Epithelial cell of proximal tubule (primary cell): ENCODE measurements at places on chromosomes 4 and X.
A peak's percentile ranks its signal among the peaks of the same experiment; 100 is the strongest.

GRCh38 chrX:18927558-18927957 is 56.4 kb downstream of the PHKA2 start:
- no peak for DNase-seq

DNA sequence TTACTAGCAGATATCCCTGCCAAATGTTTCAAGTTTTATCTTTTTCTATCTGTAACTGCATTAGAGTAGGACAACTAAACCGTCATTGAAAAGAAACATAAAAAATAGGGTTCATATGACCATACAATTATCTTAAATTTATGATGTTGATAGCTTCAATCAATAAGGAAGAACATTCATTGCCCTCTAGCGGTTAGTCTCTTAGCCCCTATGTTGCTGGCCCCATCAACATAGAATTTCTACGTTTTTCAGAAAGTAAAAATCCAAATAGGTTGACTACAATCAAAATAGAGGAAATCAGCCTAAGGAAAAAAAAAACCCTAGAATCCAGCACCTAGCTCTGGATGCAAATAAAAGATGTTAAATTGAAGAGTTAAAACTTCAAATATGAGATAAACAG is 225.1 kb upstream of the ITM2A start:
- no peak for DNase-seq

- DNase-seq = no peak
These were observed 78.5 kb downstream of the HTRA3 start for GRCh38 chr4:8348071-8348470.

- no peak for DNase-seq
These were observed 6.7 kb downstream of the NRK start for GRCh38 chrX:105829011-105829410.

- no peak for DNase-seq
These were observed 3.3 kb upstream of the LIN54 start for GRCh38 chr4:83013902-83014301.

GRCh38 chr4:101649790-101650515 is 140.6 kb upstream of the BANK1 start:
- no peak for DNase-seq

- no peak for DNase-seq
These were observed 45.4 kb downstream of the TIGD4 start for GRCh38 chr4:152734015-152734698.

- DNase-seq = no peak
These were observed 1.7 kb upstream of the CNOT6L start for GRCh38 chr4:77820649-77821561.

GRCh38 chrX:19889582-19890342 is 2.4 kb upstream of the SH3KBP1 start:
- DNase-seq = peak; percentile 46

DNA sequence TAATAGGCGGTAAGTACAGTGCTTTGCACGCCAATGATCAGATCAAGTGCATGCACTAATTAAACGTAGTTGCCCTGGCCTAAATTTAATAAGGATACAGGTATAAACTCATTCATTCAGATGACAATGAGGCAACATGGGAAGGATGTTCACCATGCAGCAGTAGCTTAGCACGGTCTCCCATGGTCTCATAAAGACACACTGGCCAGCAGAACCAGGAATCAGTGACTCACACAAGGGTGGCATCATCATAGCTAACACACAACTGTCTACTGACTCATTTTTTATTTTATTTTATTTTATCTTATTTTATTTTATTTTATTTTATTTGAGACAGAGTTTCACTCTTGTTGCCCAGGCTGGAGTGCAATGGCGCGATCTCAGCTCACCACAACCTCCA is 42.7 kb downstream of the TMEM156 start:
- no peak for DNase-seq

GRCh38 chrX:153971124-153971449 is 531 bp downstream of the HCFC1 start:
- DNase-seq = no peak

DNA sequence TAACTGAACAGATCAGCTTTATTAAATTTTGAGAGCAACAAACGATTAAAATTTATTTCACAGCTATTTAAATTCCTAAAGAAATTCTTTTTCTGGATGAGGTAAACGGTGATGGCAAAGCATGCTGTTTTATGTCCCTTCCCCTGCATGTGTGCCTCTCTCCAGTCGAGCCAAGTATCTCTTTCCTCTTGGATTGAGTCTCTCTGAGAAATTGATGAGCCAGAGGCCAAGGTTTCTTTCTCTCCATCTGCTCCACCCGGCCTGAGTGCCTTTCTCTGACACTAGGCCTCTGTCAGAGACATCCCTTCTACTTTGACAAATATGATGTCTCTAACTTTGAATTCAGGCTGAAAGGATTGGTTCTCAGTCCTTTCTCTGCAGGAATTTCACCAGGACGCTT is 42.6 kb upstream of the PARM1 start:
- no peak for DNase-seq

DNA sequence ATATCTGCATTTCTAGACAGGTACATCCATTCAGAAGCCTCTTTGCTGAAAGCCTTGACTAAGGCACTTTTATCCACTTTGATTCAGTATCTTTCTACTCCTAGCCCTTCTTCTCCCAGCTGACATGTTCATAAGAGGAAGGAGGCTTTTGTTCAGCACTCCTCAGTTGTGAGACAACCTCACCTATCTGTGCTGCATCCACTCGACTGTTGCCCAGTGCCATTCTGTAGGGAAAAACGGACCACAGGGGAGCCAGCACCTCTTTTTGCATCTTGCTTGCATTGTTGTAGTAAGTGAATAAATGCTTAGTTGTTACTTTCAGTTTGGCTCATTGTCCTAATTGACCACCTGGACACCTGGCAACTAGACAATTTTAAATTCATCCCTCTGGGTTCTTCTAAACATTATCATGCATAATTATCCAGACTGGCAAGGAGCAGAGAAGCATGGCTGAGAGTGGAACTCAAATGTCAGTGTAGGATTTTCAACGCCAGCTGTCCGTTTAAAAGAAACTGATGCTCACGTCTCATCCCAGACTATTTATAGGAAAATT is 83.8 kb upstream of the BOD1L1 start:
- DNase-seq = no peak

DNA sequence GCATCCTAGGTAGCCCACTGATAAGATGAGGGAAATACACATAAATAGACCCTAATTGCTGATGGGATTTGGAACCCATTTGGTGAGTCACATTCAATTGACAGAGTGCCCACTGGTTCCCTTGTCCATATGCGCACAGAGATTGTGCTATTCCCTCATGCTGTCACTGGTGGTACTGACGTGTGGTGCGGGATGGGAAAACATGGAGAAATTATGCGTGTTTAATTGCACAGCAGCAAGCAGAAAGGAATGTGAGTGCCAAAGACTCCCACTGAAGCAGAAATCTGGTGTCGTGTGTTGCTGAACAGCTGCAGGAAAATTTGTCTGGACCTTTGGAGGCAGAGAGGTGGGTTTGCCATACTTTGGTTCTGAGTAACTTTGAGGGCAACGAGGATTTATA is 92.2 kb downstream of the NHSL2 start:
- DNase-seq = no peak
